Stimulated activated CD8-positive, alpha-beta memory T cell treated with anti-CD3 and anti-CD28 coated beads, Interleukin-15, amount 100 ng/mL, for 24 hours (primary cell): ENCODE measurements at places on chromosomes 5 and 9.
A peak's percentile ranks its signal among the peaks of the same experiment; 100 is the strongest.

GRCh38 chr9:109975574-109976295, 195.7 kb downstream of the PALM2AKAP2 start:
- no peak for DNase-seq

DNA sequence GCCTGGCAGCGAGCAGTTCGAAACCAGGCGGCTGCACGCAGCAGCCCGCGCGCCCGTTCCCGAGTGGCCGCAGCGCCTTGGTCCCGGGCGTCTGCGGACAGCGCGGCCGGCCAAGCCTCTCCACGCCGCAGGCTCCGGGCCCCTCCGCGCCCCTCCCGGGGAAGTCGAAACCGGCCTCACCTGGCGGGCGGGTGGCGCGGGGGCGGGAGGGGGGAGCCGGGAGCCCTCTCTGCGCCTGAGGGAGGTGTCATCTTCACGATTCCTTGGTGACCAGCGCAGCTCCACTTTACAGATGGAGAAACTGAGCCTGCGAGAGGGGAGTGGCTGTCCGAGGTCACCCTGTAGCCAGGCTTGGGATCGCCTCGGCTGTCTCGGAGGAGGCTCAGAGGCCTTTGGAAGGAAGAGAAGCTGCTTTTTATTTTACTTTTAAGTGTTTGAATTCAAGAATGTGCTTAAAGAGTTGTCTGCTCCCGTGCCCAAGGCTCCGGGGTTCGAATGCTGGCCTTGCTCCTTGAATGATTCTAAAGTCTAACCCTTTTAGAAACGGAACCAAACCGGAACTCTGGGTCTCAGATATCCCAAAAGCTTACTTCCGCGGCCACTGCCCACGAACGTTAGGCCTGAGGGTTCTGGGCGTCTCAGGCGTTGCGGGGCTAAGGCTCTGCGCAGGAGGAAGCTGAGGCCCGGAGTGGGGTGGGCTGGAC, 662 bp downstream of the SUSD3 start:
- no peak for DNase-seq

DNA sequence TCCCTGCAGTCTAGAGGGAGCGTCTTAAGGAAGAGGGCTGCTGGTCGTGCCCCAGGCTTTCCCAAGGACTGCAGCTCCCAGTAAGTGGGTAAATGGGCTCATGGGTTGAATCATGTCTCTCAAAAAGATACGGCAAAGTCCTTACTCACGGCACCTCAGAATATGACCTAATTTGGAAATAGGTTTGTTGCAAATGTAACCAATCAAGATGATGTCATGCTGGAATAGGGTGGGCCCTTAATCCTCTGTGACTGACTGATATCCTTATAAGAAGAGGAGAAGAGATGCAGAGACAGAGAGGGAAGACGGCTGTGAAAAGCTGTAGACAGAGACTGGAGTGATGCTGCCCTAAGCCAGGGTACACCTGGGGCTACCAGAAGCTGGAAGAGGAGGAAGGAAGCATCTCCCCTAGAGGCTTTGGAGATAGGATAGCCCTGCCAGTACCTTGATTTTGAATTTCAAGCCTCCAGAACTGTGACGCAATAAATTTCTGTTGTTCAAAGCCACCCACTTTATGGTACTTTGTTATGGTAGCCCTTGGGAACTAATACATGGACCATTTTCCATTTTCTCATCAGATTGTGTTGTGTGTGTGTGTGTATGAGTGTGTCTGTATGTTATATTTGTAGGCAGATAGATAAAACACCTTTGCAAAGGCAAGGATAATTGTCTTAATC, 15.0 kb downstream of the GALNT10 start:
- no peak for DNase-seq

DNA sequence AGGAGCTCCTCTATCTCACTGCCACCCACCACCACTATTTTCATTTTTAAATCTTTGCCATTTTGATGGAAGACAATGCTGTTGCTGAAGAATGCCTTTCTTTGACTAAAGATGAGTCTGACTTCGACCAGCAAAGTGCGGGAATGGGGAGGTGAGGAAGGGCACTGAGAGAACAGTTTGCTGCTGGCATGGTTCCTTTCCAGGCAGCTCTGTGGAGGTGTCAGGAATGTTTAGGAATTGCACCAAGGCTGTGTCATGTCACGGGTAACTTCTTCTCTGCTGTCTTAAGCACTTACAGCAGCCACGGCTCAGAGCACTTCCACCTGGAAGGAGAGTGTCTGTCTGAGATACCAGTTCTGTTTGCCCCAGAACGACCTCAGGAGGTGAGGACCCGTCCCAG, 41.4 kb upstream of the SHB start:
- no peak for DNase-seq

GRCh38 chr9:33817327-33818166, 587 bp downstream of the UBE2R2 start:
- DNase-seq: peak; percentile 12
